ENCODE measurements at places on chromosomes 3 and 15.

DNA sequence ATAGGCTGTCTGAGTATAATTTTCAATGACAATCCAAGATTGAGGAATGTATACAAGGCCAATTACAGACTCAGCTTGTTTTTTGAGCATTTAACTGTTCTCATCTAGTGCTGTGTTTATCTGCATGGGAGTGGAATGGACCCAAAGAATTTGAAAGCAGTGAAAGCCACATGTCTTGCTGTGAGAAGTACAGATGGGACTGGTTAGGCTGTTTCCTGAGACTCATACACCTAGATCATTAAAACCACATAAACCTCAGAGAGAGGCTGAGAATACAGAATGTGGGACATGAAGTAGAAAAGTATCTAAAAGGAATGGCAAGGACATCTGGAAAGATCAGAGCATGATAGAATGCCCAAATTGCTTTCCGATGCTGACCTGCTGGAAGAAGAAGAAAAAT lies 224.6 kb downstream of the NLGN1 start:
- DNase-seq = no peak

DNA sequence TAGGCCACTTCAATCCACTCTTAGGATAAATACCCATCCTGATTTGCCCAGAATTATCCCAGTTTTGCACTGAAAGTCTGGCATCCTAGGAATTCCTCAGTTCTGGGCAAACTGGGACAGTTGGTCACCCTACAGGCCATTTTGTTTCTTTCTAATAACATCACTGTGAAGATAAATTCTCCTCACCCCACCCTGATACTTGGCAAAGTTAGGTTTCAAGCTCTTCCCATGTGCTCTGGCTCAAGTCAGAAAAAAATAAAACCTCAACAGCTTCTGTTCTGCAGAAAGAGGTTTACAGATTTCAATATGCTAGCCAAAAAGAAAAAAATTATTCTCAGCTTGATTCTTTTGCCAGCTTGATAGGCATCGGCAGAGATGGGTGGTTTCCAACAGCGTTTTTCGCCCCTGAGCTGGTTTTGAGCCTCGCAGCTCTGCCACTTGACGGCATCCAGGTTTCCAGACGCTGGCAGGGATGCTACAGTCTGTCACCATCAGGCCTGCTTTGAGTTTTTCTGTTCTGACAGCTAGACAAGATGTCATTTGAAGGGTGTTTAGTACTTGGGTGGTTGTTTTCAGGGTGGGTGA lies 171.4 kb downstream of the SSR3 start:
- DNase-seq = no peak

GRCh38 chr15:40281801-40282146 lies 1.1 kb downstream of the ANKRD63 start:
- DNase-seq = no peak

- no peak for DNase-seq
Measured at GRCh38 chr3:83033133-83033532, 1271.7 kb upstream of the GBE1 start.

DNA sequence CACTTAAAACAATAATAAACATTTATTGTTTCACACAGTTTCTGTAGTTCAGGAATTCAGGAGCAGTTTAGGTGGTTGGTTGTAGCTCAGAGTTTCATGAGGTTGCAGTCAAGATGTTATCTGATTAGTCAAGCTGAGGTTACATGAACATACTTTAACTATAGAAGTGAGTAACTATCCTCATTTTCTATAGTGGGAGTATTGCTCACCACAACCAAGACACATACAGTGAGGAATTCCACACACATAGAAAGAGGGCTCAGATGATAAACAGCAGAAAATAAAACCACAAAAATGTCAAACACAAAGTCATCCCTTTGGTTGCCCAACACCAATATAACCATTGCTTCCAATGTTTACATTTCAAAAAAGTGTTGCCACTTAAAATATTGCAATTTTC lies 13.6 kb downstream of the SCN11A start:
- no peak for DNase-seq

DNA sequence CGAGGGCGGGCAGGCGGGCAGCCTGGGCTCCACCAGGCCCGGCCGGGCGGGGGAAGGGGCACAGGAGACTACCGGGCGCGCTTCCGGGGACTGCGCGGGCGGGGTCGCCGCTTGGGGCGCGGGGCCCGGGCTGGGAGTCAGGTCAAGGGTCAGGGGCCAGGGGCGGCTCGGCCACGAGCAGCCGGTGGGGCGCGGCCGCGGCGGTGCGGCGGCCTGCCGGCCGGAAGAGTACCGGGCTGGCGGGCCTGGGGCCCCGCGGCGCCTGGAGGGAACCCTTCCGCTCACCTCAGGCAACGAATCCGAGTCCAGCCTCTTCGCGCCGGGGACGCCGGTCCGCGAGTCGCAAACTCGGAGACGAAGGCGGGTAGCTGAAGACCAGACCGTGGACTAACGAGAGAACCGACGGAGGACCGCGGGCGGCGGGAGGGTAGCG lies 225 bp downstream of the RHOA start:
- DNase-seq = no peak

GRCh38 chr15:51085764-51086163 lies 8.9 kb downstream of the TNFAIP8L3 start:
- DNase-seq = no peak

GRCh38 chr3:153142961-153143360 lies 19.1 kb upstream of the RAP2B start:
- DNase-seq = no peak

DNA sequence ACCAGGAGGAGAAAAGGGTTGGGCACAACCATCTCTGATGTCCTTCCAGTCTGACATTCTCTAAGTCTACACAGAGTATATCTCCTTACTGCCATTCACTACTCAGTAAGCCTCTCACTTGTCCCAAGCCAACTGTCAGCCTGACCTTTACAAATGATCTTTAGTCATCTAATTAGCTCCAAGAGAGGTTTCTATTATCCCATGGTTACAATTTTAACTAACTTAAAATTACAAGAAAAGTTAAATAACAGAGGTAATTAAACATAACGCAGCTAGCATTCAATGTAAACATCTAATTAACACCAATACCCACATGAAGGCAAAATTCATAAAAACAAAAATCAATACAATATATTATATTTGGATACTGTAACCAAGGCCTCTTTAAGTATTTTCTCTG lies 126.9 kb downstream of the LSAMP start:
- DNase-seq = no peak

DNA sequence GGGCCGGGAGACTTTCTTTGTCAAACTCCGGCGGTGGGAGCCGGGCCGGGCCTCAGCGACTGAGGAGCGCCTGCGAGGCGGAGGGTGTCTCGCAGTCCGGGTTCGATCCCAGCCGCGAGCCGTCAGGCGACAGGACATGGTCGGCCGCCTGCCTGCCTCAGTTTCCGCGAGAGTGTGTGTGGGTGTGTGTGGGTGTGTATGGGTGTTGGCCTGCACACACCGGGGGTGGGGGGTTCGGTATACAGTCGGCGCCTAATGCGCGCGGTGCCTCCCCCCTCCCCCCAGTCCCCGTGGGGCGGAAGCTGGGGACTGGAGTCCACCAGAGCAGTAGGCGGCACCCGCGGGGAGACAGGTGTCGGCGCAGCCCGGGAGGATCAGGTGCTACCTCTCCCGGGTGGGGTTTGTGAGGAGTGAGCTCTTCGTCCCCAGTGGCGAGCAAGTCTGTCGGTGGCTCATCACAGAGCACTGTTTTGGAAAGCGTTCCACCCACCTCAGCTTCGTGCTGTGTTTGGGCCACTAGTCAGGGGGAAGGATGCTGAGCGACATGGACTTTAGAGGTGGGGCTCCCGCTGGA lies 246.3 kb downstream of the GOLGA6L6 start:
- DNase-seq = no peak

DNA sequence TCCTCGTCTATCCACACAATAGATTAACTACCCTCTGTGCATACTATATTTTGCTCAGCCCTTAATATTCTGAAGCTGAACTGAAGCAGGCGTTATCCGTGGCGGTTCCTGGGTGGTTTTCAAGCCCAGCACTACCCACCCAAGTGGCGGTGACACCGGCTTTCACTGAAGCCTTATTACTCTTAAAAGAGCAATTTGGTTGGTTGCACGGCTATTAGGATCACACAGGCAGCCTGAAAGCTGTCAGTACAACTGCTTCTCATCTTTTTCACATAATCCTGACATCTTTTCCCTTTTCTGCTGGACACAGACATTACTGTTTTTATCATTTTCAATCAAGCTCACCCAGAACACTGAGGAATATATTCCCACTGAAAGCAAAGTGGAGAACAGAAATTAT lies 525.3 kb upstream of the ZNF717 start:
- DNase-seq = no peak

DNA sequence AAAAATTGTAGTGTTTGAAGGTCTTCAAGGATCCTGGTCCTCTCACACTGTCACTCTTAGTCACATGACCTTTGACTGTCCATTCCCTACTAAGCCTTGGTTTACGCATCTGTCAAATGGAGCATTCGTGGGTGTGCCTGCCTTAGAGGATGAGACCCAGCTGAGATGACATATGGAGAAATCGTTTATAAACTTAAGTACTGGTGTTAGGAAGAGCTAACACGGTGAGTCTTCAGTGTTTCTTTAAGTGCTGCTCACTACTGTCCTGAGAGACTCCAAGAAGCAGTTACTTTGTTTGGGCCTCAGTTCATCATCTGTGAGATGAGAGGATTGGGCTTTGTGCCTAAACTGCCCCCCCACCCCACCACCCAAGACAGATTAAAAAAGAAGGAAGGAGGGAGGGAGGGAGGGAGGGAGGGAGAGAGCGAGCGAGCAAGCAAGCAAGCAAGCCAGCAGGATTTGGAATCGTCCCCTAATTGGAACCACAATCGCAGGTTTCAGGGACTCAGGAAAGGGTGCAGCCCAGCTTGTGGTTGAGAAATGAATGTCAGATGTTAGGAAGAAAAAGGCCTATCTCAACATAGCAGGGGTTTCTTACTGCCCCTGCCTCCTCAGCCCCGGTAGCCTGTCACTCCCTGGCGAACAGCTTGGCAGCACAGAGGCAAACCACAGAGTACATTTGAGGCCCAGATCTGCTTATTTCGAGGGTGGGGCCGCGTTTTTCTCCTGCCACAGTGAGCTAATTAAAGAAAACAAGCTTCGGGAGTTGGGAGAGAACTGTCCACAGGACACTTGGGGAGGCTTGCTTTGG lies 32.7 kb downstream of the SMAD3 start:
- no peak for DNase-seq

DNA sequence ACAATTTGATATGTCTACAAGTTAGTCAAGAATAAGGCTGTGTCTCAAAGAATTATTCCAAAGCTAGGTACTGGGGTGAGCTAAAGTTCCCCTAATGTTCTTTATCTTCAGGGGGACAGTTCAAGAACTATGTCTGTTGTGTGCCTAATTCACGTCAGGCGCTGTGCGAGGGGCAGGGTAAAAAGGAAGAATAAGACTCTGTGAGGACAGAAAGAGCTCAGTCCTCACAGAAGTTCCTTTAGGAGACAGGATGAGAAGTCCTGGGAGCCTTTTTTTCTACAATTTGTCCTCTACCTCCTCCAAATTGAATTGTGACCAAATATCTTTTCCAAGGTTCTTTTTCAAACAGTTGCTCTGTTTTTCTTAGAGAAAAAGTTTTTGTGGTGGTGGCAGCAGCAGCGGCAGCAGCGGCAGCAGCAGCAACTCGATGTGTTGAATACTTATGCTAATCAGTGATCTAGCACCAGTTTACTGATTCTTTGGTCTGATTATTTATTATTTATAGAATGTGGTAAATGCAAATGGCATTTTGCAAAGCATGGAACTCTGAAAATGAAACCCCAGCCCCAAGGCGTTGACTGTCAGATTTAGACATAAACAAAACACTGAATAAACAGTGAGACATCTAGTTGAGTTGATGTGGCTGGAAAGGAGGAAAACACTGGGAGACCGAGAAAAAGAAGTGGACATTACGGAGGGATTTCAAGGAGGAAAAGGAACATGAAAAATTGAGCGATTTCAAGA lies 88.6 kb downstream of the GTPBP8 start:
- DNase-seq = no peak

GRCh38 chr15:80562033-80562432 lies 133.1 kb upstream of the ABHD17C start:
- DNase-seq = no peak

GRCh38 chr3:169865176-169865767 lies 4.5 kb downstream of the LRRC31 start:
- no peak for DNase-seq

DNA sequence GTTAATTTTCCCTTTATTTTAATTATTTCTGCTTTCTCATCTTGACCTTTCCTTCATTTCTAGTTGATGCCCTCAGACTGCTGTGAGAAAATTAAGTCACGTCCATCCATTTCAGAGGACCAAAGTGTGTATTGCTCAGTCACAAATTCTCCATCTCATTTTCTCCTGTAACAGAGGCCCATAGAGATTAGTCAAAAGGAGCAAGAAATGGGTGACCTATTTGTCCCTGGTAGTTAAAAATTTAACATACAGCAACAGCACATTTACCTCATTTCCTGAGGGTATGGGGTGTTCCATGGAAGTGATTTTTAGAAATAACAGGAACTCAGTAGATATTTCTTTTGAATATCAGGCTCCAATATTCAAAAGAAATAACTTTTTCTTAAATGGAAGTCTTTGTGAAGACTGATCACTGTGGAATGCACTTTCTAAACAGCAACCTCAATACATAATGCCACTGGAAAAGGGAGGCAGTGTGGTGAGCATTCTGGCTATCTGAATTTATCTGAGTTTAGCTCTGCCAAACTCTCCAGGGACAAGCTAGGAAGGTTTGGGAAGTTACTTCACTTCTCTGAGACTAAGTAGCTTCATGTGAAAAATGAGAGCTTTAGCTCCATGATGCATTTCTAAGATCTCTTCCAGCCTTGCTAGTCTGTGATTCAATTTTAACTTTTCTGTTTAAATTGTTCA lies 808.2 kb downstream of the SQOR start:
- no peak for DNase-seq

- no peak for DNase-seq
Measured at GRCh38 chr3:11004563-11004962, 12.0 kb downstream of the SLC6A1 start.

DNA sequence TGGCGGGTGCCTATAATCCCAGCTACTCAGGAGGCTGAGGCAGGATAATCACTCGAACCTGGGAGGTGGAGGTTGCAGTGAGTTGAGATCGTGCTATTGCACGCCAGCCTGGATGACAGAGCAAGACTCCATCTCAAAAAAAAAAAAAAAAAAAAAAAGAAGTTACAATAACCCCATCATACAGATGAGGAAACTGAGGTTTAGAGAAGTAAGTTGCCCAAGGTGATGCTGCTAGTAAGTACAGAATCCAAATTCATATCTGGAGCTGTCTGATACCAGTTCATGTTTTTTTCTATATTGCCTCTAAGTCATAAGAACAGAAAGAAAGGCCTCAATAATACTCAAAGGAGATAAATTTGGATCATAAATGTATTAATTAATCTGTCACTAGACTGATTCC lies 40.6 kb downstream of the MCF2L2 start:
- DNase-seq = no peak

DNA sequence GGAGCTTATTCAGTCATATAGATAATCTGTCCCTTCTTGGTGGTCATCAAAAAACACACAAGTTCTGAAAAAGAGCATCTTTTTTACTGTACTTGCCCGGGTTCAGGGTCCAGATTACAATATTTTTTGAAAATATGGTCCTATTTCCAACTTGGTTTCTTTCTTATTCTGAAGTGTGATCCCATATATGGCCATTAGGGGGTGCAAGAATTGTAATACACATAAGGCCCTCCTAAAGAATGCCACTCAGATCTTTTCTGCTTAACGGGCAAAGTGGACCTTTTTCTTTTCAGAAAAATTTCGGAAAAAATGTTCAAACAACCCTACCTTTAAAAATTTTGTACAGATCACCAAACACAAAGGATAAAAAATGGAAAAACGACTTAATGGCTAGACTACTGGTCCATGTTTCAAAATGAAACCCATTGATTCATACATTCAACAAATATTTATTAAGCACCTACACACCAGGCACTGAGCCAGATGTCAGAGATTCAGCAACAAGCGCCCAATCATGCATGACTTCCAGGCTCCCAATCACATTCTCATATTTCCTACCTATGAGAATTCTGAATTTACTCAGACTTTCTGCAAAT lies 102.0 kb upstream of the MYRIP start:
- DNase-seq = peak; percentile 47

Data from glomerular endothelial cell (primary cell).